Activated CD4-positive, alpha-beta T cell treated with anti-CD3 and anti-CD28 coated beads, Interleukin-2, amount 10 ng/mL, durations not matched to agents 24 days and 14 days (primary cell): ENCODE measurements at places on chromosomes 12 and 14.
A peak's percentile ranks its signal among the peaks of the same experiment; 100 is the strongest.

DNA sequence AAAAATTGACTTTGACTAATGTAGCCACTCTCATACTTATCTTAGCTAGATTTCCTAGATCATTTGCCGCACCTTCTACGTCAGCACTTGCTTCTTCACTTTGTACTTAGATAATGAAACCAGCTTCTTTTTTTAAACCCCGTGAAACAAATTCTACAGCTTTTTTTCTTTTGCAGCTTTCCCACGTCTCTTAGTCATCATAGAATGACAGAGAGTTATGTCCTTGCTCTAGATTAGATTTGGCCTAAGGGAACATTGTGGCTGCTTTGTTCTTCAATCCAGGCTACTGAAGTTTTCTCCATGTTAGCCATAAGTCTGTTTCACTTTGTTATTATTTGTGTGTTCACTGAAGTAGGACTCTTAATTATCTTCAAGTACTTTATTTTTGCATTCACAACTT lies 94.9 kb downstream of the SLCO1A2 start:
- no peak for DNase-seq
- no peaks in the 10 kb centered on the region for H3K27me3 ChIP-seq
- H3K4me1 ChIP-seq, result no peaks in the 10 kb centered on the region
- H3K36me3 ChIP-seq, result no peaks in the 10 kb centered on the region
- no peak overlapping the region for H3K4me3 ChIP-seq

DNA sequence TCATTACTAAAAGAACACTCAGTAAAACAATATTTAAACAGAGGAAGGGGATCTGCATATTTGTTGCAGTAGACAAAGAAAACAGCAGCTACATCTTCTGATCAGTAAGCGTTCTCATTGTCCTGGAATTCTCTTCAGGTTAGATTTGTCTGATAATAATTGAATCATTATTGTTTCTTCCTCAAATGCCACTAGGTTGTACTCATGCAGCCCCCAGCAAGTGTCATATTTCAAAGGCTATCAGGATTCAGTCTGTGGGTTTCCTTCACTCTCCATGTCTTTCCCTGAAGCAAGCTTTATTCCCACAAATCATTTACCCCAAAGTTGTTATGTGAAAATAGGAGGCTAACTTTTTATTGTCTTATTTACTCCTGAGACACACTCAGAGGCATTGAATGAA lies 14.7 kb downstream of the PIK3C2G start:
- DNase-seq, result no peak
- H3K27me3 ChIP-seq, result no peaks in the 10 kb centered on the region
- H3K27ac ChIP-seq, result no peak overlapping the region
- H3K4me3 ChIP-seq, result no peak overlapping the region

DNA sequence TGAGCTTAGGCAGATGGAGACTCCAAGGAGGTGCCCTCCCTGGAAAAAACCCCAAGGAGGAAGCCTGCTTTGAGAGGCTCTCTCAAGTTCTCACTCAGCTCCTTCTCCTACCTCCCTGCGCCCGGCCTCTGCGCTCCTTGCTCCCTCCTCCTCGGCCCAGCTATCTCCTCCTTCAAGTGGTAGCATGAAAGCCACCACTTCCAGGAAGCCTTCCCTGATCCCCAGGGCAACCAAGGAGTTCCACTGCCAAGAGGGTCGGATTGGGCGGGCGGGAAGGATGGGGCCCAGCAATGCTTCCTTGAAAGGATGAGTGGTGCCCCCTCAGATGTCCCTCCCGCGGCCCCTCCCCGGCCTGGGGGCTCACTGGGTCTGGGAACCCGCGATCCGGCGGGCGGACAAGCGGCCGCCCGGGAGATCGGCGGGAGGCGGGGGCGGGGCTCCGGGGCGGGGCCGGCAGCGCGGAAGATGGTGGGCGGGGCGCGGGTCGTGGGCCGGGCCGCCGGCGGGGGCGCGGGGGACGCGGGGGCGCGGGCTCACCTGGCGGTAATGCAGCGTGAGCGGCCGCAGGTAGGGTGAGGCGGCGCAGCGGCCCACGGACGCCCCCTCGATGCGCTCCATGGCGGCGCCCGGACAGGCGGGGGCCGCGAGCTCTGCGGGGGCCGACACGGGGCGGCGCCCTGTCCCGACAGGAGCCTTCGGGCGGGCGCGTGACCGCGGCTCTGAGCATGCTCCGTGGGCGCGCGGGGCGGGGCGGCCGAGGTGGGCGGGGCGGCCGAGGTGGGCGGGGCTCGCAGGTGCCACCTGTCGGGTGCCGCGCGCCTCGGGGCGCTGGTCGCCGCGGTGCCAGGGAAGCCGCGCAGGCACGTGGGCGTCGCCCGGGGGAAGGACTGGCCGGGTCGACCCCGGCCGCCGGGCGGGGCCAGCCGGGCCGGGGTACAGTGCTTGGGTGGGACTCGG lies at the start of gene NUDT14:
Gene NUDT14, minus strand, starts transcription at position 721 of the 957 bp plus-strand sequence. Its CDS starts 103 bp downstream, at position 618.
- H3K4me3 ChIP-seq, result peak within 1 kb of the TSS; percentile 77
- peak; percentile 93 for DNase-seq
- peak within 1 kb of the TSS; percentile 62 for H3K27ac ChIP-seq
- H3K27me3 ChIP-seq, result peaks cover 10% of the 10 kb centered on the region
- H3K4me1 ChIP-seq, result peaks cover 6% of the 10 kb centered on the region

- H3K4me1 ChIP-seq, result no peaks in the 10 kb centered on the region
- H3K36me3 ChIP-seq, result no peaks in the 10 kb centered on the region
- no peak overlapping the region for H3K4me3 ChIP-seq
- H3K27me3 ChIP-seq, result no peaks in the 10 kb centered on the region
Measured at GRCh38 chr12:87469295-87469694, 559.9 kb downstream of the C12orf50 start.

GRCh38 chr14:62179367-62180018 lies 417.3 kb downstream of the SNAPC1 start:
- no peak overlapping the region for H3K4me3 ChIP-seq
- DNase-seq, result peak; percentile 72
- no peaks in the 10 kb centered on the region for H3K36me3 ChIP-seq

DNA sequence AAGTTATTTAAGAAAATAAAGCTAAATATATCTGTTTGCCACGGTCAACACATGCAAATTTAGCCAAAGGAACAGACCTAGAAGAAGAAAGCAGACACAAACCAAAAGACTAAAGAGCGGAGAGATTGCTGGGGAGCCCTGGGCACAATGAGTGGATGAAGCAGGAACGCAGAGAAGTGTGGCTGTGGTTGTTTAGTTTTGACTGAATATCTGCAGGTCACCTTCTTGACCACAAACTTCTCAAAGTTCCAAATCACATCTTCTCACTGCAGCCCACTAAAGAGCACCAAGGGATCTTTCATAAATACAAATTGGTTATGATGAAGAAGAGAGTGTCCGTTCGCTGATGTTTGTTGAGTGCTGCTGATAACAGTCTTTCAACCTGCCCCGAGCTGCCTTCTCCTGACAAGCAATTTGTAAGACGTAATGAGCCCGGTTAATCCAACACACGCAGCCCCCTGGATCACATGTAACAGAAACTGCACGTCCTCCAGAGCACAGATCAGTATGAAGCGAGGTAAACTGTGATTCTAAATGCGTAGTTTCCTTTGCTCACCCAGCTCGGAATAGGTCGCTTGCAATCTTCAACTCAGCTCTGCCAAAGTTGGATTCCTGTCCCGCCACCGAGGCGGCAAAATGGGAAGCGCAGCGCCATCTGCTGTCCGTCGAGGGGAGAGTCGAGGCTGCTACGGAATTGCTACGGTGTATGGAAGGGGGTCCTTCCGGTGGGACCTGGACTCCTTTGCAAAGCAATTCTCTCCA lies 120.8 kb downstream of the GXYLT1 start:
- H3K36me3 ChIP-seq, result no peaks in the 10 kb centered on the region
- peak overlapping the region; percentile 59 for H3K4me3 ChIP-seq
- peak; percentile 91 for DNase-seq
- no peak overlapping the region for H3K27ac ChIP-seq
- peaks cover 3% of the 10 kb centered on the region for H3K4me1 ChIP-seq

DNA sequence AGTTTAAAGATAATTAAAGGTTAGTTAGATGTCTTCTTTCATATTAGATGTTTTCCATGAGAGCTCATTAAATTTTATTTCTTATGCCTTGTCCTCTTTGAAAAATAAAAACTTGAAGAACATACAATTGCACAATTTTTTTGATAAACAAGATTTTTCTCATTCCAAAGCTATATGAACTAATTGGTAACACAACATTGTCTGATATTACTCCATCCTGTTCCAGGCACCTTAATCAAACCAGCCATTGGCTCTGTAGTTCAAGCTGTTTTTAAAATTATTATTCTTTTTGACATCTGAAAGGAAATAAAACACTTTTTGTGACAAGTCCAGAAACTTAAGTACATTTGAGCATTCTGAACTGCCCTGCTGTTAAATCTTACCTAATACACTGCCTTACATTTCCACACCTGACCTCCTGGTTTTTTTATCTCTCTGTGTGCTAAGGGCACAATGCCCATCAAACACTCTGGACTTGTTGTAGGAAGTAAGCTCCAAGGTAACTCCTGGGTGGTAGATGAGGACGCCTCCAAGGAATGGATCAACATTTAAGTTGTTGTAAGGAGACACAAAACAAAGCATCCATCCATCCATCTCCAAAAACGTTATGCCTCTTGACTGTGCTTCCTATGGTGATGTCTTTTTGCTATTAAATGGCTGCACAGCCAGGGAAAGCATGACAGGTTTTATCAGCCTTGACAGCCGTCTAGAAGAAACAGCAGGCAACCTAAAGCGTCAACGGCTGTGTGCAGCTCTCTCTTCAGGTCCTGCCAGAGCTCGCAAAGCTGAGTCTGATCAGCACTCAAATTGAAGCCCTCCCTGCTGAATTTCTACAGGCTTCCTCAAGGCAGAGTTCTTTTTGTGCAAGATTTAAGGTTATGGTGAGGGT lies 449.9 kb upstream of the FLRT2 start:
- H3K27me3 ChIP-seq, result no peaks in the 10 kb centered on the region
- no peak for DNase-seq
- H3K4me1 ChIP-seq, result no peaks in the 10 kb centered on the region
- H3K27ac ChIP-seq, result no peak overlapping the region
- no peaks in the 10 kb centered on the region for H3K36me3 ChIP-seq

- H3K27ac ChIP-seq, result no peak overlapping the region
- H3K27me3 ChIP-seq, result peaks cover 5% of the 10 kb centered on the region
- H3K4me1 ChIP-seq, result peaks cover 5% of the 10 kb centered on the region
- H3K4me3 ChIP-seq, result no peak overlapping the region
Measured at GRCh38 chr12:91576432-91576831, 393.8 kb upstream of the DCN start.

- H3K27me3 ChIP-seq, result no peaks in the 10 kb centered on the region
- no peak overlapping the region for H3K27ac ChIP-seq
- H3K4me3 ChIP-seq, result no peak overlapping the region
- no peaks in the 10 kb centered on the region for H3K4me1 ChIP-seq
- no peak for DNase-seq
Measured at GRCh38 chr12:24496755-24497154, 452.1 kb downstream of the BCAT1 start.

DNA sequence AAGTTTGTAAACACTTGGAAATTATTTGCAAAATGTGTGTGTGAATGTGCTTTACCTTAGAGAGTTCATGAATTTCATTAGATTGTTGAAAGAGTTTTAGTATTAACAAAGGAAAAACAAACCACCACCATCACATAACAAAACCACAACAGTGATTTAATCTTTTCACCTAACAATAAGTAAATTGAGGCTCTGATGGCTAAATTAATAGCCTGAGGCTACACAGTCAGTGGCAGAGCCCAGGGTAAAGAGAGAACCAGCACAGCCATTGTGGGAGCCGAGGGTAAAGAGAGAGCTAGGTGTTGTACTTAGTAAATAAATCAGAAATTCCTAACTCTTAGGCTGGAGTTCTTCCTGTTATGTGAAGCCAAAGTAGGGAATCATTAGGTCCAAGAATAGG lies 51.2 kb upstream of the CAPRIN2 start:
- no peak overlapping the region for H3K27ac ChIP-seq
- H3K4me1 ChIP-seq, result no peaks in the 10 kb centered on the region
- DNase-seq, result no peak
- peaks cover 25% of the 10 kb centered on the region for H3K27me3 ChIP-seq
- H3K36me3 ChIP-seq, result no peaks in the 10 kb centered on the region

GRCh38 chr12:21130998-21131397 lies at the start of gene SLCO1B1:
Gene SLCO1B1, plus strand, starts transcription at chr12:21131194. Its CDS starts 10,381 bp downstream, at chr12:21141575.
- H3K4me1 ChIP-seq, result no peaks in the 10 kb centered on the region
- no peak within 1 kb of the TSS for H3K27ac ChIP-seq
- no peak within 1 kb of the TSS for H3K4me3 ChIP-seq

DNA sequence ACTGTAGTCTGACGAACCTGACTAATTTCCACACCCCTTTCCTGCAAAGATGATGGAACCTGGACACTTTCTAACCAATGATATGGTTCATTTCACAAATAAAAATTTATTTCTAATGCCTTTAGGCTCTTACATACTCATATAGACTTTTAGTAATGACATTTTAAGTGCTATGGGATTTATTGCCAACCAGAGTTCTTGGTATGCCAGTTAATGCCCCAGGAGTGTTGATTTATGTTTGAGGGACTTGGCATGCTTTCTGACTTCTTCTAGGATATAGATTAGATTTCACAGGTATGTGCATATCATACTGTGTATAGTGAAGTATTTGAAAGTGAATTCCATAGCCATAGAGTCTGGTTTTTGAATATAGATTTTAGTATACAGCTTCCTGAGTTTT lies 159.5 kb downstream of the CFAP54 start:
- H3K36me3 ChIP-seq, result no peaks in the 10 kb centered on the region
- no peaks in the 10 kb centered on the region for H3K4me1 ChIP-seq
- no peak for DNase-seq
- H3K27me3 ChIP-seq, result no peaks in the 10 kb centered on the region
- no peak overlapping the region for H3K4me3 ChIP-seq

DNA sequence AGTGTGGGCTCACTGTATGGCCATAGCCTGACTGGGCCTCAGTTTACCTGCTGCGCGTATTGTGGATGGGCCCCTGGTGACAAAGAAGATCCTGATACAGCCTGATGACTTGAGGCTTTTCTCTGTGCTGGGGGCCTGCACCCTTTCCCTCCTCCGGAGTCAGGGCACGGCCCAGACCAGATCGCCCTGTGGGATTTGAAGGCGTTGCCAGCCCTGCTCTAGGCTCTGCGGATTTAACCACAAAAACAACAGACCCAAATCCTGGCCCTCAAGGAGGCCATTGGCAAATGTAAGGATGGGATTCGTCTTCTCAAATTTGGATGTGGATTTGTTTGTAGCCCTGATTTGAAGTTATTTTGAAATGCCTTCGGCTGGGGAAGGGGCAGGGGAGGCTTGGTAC lies 195.8 kb downstream of the TSPAN9 start:
- H3K4me1 ChIP-seq, result no peaks in the 10 kb centered on the region
- no peaks in the 10 kb centered on the region for H3K36me3 ChIP-seq
- H3K27me3 ChIP-seq, result peaks cover 2% of the 10 kb centered on the region

DNA sequence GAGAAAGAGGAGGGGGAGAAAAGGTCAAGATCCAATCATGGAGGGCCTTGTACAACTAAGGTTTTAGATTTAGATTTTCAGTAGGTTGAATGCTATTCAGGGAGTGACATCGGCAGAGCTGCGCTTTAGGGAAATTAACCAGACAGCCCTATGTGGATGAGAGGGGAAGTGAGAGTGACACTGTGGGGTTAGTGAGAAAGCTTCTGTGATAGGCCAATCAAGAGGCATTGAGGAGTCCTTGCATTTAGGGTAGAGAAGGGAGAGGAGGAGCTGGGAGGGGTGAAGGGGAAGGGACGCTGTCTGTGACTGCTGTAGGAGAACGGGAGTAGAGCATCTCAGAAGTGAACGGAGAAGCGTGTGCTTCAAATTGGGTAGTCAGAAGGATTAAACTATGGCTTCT lies 3.4 kb downstream of the HSD17B6 start:
- no peak for DNase-seq
- H3K27me3 ChIP-seq, result peaks cover 3% of the 10 kb centered on the region
- H3K36me3 ChIP-seq, result no peaks in the 10 kb centered on the region
- no peaks in the 10 kb centered on the region for H3K4me1 ChIP-seq
- H3K4me3 ChIP-seq, result no peak overlapping the region
